ENCODE measurements at places on chromosomes 1 and 21.

DNA sequence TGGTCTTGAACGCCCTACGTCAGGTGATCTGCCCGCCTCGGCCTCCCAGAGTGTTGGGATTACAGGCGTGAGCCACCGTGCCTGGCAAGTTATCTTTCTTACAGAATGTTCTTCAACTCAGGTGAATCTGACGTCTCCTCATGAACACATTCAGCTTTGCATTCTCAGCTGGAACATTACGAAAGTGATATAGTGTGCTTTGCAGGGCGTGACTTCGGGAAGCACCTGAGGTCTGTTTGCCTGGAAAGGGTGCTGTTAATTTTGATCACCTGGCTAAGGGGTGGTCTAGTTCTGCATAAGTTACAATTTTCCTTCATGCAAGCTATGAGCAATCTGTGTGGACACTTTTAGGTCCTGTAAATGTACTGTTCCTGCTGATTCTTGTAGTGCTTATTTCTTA is 16.3 kb upstream of the CLIC4 start:
- no peak for DNase-seq

DNA sequence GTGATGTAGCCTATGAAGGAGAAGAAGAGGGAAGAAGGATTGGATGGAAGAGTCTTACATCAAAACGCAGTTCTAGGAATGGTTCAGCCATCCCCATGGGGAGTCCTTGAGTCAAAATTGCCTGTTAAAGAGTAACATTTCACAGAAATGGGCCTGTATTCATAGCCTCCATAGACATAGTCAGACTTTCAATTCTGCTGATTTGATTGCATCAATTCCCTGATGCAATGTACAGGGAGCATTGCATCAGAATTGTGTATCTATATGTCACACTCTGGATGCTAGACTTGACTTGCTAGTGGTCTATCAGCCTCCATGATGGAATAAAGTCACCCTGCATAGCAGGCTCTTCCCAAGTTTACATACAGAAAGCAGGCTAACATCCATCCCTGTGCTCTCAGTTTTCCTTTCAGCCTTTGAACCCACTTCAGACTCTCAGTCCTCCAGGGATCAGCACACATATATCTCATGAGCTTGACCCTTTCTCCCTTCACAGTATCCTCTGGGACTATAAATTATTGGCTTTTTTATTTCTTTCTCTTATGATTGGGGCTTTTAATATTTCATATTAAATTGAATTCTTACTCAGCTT is 1111.7 kb upstream of the B3GALT2 start:
- DNase-seq = no peak

- no peak for DNase-seq
Observed at GRCh38 chr1:45490121-45490625, 790 bp downstream of the TESK2 start.

GRCh38 chr1:58755468-58755872 is 28.4 kb downstream of the JUN start:
- DNase-seq = no peak

DNA sequence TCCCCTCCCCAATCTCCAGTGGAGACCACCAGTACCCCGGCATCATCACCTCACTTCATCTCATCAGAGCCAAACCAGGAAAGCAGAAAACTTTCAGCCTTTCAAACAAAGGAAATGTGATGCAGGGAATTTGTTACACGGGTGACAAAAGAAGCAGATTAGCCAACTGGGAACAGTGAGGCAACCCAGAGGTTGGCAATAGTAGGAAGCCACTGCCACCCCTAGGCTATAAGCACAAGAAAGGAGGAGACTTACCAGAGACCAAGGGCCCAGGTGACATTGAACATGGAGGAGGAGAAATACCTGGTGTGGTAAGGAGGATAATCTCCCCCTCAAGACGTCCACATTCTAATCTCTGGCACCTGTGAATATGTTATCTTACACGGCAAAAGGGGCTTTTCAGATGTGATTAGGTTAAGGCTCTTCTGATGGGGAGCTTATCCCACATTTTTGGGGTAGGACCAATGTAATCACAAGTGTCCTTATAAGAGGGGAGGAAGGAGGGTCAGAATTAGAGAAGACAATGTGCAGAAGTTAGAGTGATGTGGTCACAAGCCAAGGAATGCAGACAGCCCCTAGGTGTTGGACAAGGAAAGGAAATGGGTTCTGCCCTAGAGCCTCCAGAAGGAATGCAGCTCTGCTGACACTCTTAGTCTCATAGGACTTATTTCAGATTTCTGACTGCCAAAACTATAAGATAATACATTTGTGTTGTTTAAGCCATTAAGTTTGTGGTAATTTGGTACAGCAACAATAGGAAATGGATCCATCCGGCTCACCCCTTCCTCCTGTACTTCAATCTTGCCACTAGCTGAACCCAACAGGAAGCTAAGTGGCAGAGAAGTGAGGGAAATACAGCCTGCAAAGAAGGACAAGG is 83.6 kb upstream of the VAV3 start:
- no peak for DNase-seq

- DNase-seq = no peak
Observed at GRCh38 chr1:247291833-247292561, 36.1 kb downstream of the VN1R5 start.

DNA sequence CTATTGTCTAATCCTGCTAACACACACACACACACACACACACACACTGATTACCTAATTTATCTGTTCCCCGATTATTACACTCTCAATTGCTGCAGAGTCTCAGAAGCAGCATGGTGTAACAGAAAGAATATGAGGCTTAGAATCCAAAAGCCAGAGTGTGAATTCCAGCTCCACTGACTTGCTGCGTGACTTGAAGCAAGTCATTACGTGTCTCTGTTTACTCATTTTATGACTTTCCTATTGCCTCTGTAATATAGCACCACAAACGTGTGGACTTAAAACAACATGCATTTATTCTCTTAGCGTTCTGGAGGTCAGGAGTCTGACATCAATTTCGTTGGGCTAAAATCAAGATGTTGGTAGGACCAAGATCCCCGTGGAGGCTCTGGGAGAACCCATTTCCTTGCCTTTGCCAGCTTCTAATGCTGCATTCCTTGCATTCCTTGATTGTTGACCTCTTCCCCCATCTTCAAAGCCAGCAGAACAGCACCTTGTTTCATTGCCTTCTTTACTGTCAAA is 55.9 kb upstream of the ATP5PO start:
- no peak for DNase-seq
